ENCODE measurements at places on chromosomes 13 and 19.

DNA sequence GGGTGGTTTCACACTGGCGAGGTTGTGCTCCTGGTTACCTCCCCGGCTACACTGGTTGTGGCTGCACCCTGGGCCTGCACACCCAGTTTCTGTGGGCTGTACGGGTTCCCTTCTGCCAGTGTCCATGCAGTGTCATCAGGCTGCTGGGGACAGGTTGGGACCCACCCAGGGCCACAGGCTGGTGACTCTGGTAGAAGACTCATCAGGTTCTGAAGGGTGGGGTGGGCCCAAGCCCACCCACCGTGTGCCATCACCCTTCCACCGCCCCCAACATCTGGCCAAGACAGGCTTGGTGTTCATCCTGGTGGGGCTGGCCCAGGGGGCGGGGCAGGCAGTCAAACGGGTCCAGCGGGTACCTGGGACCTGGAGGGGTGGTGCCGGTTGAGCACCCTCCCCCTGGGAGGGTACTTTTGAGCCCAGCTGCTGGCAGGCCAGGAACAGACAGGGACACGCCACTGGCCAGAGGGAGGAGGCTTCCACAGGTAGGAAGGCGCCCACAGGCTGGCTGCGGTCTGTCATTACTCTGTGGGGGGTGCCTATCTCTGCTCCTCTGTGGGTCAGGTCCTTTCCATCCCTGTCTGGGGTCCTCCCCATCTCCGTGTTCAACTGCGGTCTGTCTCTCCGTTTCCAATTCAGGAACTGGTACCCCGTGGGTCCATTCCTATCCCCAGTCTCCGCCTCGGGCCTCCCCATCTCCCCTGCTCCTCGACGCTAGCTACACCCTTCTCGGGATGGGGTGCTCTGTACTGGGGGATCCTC lies at the start of gene RNF225:
RNF225 (plus strand) TSS at position 437 of the 759 bp plus-strand sequence. CDS start 434 bp downstream, outside the sequence.
- no peak for DNase-seq

- no peak for DNase-seq
Measured at GRCh38 chr19:10352764-10353671, 13.6 kb upstream of the ICAM3 start.

DNA sequence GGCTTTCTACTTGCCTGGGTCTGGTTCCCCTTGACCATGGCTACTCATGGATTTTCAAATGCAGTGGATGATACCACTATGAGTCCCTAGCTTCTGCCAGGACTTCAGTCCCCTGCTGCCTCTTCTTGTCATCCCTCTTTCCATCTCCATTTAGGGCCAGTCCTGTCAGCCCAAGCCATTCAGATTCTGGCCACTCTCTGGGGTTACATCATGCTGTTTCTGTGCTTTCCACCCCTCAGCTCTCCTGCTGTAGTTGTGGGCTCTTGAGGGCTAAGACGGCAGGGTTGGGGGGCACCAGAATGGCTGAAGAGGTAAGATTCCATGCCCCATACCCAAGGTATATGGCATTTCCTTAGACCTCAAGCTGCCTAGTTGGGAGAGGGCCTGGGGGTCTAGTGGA lies 13.2 kb upstream of the ZNF492 start:
- no peak for DNase-seq

DNA sequence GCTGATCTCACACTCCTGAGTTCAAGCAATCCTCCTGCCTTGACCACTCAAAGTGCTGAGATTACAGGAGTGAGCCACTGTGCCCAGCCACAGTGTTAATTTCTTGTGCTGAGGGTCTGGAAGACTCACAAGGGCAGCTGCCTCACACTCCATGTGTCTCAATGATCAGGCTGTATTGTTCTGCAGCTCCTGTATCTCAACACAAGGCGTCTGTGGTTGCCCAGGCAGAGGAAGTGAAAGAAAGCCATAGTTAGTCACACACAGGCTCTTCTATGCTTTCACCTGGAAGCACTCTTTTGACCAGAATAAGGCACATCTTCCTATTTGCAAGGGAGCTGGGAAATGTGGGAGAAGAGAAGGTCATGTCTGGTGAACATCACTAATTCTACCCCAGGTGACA lies 107.3 kb upstream of the ZNF507 start:
- no peak for DNase-seq

GRCh38 chr19:34224996-34225658 lies 29.2 kb upstream of the GARRE1 start:
- DNase-seq = no peak

DNA sequence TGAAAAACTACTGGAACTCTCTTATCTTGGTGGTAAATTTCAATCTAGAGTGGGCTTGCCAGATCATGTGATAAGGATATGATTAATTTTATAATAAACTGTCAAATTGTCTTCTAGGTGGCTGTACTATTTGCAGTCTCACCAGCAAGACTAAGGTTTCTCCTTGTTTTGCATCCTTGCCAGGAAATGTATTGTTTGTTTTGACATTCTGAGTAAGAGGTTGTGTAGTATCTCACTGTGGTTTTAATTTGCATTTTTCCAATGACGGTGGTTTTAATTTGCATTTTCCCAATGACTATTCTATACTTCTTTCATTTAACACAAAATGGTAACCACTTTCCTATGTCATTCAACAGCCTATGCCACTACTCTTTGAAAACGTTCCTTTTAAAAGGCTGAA lies 2.0 kb downstream of the CAB39L start:
- DNase-seq = no peak

DNA sequence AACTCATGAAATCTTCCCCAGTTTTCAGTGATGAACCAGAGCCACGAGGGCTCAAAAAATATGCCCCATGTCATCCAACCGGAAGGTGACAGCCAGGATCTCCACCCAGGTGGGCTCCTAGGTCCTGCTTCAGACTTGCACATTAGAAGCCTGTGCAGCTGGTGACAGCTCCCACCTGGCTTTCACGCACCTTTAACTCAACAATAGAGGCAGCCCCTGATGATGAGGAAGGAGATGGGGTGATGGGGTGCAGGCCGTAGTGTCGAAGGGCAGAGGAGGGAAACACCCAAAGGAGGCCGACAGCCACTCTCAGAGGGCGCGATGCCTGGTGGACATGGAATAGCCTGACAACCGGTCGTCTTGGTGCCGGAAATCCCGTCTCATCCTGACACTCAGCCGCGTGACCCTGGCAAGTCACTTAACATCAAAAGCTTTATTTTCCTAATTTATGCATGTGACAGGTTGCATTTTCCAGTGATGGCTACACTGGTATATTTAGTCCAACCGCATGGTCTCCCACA lies 118.0 kb downstream of the SOX1 start:
- DNase-seq = no peak

DNA sequence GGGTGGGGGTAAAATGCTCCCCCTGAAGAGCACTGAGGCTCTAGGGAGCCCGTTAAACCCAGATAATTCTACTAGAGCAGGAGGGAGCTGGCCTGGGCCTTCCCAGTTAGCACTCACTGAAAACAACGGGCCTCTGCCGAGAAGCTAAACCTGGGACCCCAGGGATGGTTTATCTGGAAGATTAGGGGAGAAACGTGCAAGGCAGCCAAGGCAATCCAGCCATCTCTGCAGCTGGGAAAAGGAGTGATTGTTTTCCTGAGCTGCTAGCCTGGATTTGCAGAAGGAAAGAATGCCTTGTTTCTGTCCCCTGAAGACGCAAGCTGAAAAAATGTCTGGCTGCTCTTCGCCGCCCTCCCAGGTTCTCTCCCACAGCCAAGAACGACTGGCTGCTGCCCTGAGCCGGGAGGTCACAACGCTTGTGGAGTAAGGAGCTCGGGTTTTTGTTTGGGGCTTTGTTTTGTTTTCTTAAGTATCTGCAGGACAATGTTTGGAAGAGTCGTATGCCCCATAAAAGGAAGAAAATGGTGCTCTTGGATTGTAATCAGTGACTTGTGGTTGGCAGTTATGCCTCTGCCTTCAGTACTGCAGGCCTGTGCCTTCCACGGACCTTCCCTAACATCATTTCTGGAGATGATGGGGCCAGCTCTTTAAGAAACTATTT lies 31.5 kb downstream of the COL4A2 start:
- no peak for DNase-seq

- peak; percentile 54 for DNase-seq
Measured at GRCh38 chr13:69324090-69324886, 783.3 kb upstream of the ATXN8OS start.

- no peak for DNase-seq
Measured at GRCh38 chr13:52399046-52399445, 6.9 kb downstream of the THSD1 start.

DNA sequence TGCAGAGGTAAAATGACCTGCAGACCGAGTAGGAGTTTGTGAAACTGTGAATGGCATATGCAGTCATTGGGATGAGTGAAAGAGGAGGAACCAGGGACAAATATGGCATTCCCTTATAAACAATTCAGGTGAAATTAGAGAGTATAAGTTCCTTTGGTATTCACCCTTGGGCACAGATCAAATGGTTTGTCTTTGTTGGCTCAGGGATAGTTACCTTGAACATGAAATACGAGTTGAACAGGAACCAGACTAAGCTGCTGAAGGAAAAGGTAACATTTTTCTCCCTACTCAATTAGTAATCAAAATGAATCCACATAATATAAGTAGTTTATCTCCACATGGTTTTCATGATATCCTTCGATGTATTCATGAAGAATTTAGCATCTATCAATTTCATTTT lies 50.5 kb downstream of the SLITRK1 start:
- DNase-seq = no peak

GRCh38 chr13:98796798-98797197 lies 44.3 kb upstream of the SLC15A1 start:
- DNase-seq = no peak

- no peak for DNase-seq
Measured at GRCh38 chr13:74651121-74651520, 516.9 kb upstream of the KLF12 start.

DNA sequence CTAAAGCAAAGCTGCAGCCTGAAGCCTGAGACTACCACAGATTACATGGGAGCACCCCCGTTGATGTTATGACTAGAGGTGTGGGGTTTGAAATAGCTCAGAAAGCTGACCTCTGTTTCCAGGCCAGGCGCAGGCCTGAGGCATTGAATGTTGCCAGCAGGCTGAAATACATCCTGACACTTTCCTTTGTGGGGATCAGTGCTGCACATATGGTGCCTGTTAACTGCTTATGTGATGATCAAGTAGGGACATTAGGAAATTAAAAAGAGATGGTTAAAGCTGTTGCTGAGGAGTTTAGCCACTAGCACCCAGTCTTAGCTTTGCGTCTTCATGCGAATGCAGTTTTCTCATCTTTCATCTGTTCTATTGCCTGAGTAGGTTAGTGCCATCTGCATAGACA lies 83.2 kb downstream of the CCNA1 start:
- DNase-seq = no peak

DNA sequence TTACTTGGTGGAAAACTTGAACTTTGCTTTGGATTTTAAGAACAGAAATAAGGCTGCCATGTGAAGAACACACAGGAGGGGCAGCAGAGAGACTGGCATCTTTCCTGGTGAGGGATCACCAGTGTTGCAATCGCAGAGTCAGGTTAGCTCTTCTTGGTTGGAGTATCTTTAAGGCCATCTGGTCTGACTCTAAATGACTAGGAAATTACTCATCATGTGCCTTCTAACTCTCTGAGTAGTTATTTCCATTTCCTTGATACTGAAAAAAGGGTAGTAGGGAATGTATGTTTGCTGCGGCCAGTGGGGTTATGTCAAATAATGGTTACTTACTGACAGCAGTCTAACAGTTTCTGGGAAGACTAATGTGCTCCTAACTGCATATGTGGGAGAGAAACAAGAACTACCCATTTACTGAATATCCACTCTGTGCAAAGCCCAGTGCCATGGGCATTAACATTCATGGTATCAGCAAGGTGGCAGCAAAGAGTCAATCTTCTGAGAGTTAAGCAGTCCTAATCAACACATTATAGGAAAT lies 122.1 kb downstream of the COG6 start:
- DNase-seq = peak; percentile 52

- no peak for DNase-seq
Measured at GRCh38 chr13:46894568-46894967, 2.3 kb downstream of the HTR2A start.

DNA sequence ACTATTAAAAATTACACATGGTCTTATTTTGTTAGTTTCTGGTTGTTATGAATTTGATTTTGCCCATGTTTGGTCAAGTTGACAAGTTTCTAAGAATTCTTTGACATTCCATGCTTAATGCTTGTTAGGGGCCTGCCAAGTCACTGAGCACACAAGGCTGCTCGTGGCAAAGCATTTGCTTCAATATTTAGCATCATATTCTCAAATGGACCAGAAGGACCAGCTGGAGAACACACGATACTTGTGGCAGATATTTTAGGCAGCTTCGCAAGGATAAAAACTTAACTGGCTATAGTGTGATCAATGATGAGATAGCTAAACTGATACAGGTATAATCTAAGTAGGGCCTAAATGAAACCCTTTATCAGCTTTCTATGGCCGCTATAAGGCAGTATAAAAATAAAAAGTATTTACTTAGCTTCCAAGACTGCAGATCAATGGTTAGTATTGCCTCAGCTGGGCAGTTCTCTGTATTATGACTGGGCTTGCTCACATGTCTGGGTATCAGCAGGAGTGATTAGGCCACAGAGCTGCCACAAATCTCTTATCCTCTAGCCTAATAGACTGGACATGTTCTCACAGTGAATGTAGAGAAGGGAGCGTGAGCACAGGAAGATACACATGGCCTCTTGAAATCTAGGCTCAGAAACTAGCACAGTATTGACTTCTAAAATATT lies 155.9 kb upstream of the SPRY2 start:
- no peak for DNase-seq

DNA sequence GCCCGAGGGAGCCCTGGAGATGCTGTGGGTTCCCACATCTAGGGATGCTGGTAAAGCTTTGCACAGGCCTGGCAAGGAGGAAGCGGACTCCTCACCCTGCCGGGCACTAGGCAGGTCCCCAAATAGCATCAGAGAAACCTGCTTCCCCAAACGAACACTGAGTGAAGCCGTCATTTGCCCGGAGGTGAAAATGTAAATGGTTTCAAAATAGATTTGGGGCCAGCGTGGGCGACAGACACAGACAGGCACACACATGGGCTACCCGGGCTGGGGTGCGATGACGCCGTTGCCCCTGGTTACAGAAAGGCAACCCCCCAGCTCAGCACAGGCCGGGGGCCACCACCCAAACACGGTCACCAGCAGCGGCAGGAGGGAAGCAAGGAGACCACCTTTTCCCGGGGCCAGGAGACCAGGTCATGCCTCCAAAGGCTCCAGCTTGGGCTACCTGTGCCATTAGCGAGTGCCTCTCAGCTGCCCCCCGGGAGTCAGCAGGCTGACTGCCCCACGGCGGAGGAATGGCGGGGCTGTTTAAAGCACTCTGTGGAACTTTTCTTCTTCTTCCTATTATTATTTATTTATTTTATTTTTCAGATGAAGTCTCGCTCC lies 47.5 kb upstream of the NDUFS7 start:
- no peak for DNase-seq

GRCh38 chr13:99404005-99404755 lies 97.0 kb upstream of the GPR183 start:
- DNase-seq = no peak

GRCh38 chr13:27022571-27023311 lies 148.9 kb downstream of the USP12 start:
- no peak for DNase-seq

All from SW 1271 (cell line).